ENCODE measurements at places on chromosomes 5 and 9.

DNA sequence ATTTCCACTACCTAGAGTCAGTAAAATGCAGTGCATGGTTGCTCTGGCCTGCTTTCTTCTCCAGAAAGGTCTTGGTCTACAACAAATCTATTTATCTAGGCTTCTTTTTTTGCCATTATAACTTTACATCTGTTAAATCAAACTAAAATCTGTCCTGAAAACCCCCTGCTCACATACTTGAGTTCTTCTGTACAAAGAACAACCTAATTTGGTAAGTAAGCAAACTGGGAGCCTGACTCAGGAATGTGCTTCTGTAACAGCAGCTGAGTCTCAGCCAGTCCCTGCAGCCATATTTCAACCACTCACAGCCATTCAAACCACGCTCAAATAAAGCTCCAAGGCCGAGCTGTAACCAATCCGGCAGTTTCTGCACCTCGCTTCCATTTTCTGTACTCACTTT lies 95.8 kb downstream of the PLPP1 start:
- peak; percentile 67 for DNase-seq

- DNase-seq = no peak
Measured at GRCh38 chr5:124910354-124911016, 164.0 kb upstream of the ZNF608 start.

- no peak for DNase-seq
Measured at GRCh38 chr9:31492229-31492628, 892.2 kb upstream of the ACO1 start.

DNA sequence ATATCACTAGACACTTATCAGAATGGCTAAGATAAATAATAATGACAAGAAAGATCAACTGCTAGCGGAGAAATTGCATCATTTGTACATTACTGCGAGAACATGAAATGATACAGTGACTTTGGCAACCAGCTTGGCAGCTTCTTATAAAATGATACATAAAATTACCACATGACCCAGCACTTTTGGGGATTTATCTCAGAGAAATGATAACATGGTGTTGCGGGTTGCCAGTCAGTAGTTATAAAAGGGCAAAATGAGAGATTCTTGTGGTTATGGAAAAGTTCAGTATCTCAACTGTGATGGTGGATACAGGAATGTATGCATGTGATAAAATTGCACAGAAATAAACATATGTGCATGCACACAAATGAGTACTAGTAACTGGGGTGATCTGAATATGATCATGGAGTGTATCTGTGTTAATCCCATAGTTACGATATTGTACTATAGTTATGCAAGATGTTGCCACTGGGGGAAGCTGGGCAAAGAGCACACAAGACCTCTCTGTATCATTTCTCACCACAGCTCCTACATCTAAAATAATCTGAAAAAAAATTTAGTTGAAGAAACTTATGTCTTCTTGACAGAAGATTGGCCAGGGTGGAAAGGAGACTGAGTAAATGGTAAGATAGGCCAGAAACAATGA lies 128.9 kb downstream of the NXNL2 start:
- DNase-seq = no peak

- no peak for DNase-seq
Measured at GRCh38 chr5:35229076-35230037, 930 bp downstream of the PRLR start.

DNA sequence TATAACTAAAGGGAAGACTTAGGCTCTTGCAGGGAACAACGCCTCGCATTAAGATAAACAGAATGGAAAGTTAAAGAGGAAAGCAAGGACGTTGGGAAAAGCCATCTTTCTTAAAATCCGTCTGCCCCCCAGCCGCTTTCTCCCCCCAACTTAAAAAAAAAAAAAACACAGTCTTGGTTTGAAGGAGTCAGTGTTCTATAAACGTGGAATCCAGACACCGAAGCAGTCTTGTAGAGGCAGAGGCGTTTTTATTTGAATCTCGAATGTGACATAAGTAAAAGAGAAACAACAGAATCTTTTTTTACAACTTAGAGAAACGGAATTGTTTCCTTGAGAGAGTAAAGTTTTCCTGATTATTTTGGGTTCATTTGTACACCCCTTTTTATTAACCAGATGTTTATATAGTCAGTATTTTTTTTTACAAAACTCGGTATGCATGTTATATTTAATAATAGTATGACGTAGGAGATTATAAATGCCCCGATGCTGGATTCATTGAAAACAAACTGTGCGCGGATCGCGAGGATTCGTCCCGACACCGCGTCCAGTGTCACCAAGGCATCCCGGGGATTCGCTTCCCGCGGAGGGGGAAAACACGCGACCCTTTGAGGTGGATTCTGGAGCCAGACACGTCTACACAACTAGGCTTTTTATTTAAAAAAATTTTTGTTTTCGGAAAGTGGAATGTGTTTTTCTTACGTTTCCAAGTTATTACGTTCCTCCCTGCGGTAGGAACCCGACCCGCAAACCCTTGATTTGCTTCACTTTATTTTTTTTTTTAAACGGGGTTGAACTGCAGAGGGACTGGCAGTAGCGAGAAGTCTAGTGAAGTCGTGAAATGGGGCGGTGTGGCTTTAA lies 6.7 kb downstream of the PTCH1 start:
- DNase-seq = no peak

- no peak for DNase-seq
Measured at GRCh38 chr5:44225231-44226160, 163.7 kb downstream of the FGF10 start.

- DNase-seq = no peak
Measured at GRCh38 chr9:4921449-4921848, 63.6 kb upstream of the JAK2 start.

DNA sequence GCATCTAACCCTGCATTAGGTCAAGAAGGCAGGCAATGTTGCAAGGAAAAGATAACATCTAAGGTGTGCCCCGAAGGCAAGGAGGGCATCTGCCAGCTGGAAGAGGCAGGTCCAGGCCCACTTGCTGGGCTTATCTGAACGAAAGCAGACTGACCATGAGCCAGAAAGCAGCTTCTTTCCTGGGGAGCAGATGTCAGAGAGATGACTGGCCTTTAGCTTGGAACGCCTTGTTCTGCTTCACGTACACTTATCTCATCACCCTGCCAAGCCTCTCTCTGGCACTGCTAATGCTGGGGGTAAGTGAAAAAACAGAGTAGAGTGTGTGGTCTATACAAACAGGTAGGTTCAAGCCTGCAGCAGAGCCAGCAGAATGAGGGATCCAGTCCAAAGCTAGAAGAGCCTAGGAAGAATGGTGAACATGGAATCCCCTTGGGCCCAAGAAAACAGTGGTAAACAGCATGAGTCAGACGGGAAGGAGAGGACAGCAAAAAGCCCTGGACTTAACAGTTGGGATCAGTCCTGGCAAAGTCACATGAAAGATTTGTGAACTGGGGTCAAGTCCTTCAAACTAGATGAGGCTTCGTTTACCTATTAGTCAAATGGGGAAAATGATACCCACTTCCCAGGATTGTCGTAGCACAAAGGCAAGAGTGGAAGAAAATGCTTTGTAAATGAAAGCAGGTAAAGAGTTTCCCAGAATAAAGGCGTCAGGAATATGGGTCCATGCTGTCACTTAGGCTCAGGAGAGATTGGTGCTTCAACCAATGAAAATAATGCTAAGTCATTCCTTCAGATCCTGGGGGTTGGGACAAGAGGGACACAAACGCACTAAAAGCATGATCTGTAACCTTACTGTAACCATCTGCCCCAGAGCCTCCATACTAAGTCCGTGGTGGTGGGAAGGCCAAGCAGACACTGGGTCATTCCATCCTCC lies 200.9 kb downstream of the SLIT3 start:
- DNase-seq = no peak

DNA sequence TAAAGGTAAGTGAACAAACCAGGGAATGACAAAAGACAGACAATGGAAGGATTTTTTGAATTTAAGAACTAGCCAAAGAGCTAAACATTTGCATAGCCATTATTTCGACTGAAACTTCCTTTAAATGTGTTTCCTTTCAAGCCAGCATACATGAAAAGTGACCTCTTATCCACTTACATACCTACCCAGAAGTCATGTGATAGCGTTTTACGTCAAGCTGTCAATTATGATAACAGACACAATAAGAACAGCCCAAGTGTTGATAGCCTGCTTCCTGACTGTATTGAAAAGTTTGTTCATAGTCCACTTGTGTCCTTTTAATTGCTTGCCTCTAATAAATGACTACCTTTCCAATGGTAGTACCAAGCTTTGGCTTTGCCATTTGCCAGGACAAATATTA lies 206.0 kb downstream of the NFIB start:
- DNase-seq = no peak

- DNase-seq = peak; percentile 44
Measured at GRCh38 chr5:113230711-113231652, 203.8 kb downstream of the TSSK1B start.

DNA sequence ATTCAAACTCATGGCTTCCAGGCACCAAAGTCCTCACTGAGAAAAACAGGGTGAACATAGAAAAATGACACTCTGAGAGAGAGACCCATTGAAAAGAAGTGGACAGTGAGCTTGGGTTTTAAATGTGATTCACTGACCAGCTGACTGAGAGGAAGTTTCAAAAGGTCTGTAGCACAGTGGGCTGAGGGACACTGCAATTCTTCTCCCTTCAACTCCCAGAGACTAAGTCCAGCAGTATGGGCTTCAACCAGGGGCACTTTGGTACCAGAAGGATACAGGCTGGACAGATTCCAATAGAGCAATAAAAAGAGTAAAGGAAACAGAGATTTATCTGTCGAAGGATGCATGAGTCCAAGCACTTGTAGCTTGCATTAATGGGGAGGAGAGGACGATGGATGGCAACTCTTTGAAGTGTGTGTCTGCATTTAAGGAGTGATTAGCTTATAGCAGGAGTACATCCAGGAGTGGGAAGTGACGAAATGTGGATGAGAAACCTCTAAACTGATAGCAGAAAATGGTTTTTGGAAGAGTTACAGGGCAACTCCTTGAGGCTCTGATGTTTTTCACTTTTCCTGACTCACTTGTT lies 117.0 kb upstream of the ANKRD55 start:
- DNase-seq = no peak

- peak; percentile 43 for DNase-seq
Measured at GRCh38 chr5:61631438-61631941, 299.4 kb downstream of the ZSWIM6 start.

DNA sequence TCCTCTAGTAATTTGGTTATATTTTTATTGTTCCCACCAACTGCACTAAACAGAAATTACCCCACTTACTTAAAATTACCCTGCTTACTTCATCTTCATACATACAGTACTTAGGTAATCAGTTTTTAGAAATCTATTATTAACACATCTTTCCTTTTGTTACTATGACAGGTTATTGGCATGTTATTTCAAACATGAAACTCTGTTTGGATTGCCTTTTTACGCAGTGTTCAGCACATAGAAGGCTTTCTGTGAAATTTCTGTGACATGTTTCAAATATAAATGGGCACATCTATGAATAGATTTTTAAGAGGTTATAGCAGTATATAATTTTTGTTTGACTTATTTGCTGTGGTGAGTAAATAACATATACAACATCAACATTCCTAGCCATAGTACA lies 22.5 kb downstream of the SRFBP1 start:
- no peak for DNase-seq

GRCh38 chr5:130295235-130295634 lies 391.0 kb downstream of the CHSY3 start:
- DNase-seq = no peak

GRCh38 chr9:744790-745484 lies 96.6 kb upstream of the DMRT1 start:
- no peak for DNase-seq

DNA sequence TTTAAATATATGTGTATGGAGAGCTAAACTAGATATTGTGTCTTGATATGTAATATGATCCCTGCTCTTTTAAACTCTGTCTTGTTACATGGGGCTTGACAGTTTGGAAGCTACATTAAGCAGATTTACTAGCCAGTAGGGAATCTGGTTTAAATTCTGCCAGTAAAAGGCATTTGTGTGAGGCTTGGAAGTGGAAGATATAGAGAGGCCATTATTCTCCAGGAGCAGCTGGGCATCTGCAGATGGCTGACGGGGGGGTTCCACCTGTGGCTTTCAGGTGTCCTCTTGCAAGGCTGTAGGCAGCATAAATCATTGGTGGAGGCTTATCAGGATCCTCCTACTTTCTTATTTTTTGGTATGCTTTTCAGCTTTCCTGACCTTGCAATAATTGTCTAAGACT lies 179.1 kb upstream of the FBXL7 start:
- DNase-seq = no peak

GRCh38 chr5:14225173-14225834 lies 82.2 kb downstream of the TRIO start:
- no peak for DNase-seq

DNA sequence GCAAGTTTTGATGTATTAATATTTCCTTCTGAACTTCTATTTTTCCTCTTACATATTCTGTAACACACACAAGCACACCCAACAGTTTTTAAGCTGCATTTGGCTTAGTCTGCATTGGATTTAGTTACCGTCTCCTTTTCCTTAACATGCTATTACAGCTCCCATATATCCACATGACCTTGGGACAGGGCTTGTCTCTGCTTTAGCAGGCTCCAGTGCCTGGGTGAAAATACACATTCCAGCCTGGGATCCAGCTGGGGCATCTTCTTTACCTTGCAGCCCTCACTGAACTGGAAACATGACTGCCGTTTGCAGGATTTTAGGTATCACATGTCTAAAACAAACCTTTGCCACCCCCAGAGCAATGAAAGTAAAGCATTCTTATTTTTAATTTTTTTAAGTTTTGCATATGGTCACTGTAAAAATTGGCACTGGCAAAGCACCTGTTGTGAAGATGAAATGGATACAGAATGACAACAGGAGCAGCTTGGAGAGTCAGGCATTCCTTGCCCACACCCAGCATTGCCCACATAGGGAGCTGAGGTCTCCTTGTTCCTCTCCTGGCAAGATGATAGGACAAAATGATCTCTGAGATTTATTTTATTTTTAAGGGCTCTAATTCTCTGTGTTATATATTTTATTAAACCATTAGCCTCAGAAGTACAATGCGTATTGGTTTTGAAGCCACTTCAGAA lies 4.0 kb downstream of the GADD45G start:
- DNase-seq = no peak

DNA sequence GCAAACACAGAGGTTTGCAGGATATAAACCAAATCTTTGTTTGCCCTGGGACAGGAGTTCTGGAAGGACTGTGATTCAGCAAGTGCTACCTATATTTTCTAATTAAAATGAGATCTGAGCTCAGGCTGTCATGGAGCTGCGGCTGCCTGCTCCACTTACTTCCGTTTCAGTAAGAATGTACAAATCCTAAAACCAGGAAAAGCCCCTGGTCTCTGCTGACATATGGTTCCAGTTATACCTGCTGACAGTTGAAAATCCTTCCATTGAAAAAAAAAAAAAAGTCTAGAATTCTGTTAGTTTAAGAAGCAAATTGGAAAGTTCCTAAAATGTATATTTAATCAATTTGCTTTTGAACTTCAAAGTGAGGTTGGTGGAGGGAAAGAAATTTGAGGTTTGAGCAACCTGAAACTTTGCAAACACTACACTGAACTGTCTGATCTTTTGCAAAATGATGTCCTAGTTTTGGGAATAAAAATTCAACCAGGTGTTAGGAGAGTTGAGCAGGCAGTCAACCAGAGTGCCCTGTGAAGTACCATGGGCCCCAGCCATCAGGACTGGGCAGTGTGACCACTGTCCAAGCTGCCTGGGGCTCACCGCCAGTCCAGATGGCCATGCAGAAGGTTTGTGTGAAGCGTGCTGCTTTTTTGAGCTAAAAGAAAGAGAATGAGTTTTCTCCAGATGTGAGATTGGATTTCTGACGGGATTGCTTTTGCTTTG lies 50.6 kb downstream of the SHB start:
- DNase-seq = no peak

Measured in astrocyte of the cerebellum (primary cell).